ENCODE measurements at places on chromosomes 5 and 9.

DNA sequence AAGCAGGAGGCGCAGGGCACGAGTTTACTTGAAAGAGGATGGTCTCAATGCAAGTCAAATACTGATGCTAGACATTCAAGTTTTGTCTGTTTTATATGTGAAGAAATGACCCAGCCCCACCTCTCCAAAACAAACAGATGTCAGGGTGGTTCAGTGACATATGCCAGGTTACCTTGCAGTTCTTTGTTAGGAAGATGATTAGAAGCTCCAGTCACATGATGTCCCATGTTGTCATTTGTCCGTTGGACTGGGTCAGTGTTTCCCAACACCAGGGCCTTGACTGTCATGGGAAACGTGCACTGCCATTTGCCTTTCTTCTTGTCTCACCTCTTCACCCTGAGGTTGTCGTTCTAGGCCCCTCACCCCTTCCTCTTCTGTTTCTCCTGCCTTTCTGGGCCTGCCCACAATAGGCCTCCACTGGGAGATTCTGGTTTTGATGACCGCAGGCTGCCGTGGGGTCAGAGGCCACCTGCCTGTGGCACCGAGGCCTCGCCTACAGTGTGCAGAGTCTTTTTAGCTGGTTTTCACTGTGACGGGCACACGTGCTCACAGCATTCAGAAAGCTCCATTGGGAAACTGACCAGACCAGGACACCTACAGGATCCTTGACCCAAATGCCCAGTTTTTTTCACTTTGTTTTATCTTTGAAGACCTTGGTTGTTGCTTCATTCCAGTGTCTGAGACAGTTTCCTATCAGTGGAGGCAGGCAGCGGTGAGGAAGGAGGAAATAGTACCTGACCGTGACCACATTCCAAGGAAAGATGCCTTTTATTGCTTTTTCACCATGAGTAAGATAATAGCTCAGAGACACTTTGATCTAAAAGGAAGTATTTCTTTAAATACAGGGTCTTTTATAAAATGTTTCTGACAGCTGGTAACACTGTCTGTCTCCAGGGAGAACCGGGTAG, 123.1 kb downstream of the PIP5K1B start:
- DNase-seq = no peak

- no peak for DNase-seq
Measured at GRCh38 chr9:130106860-130107233, 53.1 kb downstream of the GPR107 start.

DNA sequence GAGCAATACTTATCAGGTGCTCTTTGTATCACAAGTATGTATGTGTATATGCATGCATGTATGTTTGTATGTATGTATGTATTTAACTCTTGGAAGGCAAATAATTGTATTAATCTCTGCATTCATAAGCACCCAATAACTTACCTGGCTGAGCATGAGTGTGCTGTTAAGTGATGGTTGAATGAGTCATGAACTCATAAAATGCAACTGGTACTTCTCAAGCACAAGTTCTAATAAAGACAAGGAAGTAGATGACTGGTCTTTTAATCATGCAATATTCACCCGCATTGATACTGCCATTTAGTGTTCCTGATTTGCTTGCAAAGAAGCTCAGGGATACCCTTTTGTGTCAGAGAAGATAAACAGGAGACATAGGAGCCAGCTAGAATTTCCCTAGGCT, 204.9 kb upstream of the TRPM3 start:
- DNase-seq = no peak

- no peak for DNase-seq
Measured at GRCh38 chr5:161278739-161279660, 267.5 kb downstream of the GABRB2 start.

DNA sequence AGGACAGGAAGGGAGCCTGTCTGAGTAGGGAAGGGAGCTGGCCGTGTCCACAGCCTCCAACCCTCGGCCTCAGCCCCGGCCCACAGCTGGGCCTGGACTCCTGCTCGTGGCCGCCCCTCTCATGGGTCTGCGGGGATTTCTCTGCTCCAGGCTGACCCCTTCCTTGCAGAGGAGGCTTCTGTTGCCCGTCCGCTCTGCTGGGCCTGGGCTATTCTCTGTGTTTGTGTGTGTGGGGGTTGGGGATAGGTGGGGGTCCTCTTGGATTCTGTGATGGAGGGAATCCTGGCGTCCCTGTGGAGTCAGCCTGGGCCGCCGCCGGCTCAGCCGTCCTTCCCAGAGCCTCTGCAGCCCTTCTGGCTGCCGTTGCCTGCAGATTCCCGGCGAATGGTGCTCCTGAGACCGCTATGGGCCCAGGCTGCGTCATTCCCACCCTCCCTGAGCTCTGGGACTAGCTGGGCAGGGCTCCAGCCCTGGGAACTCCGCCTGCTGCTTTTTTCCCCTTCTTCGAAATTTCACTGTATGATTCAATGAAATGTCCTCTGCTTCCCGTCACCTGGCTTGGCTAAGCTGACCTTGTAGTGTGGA, 64.2 kb downstream of the FGF18 start:
- DNase-seq = no peak

- no peak for DNase-seq
Measured at GRCh38 chr5:121572061-121572460, 279.6 kb upstream of the FTMT start.
